ENCODE measurements at places on chromosomes 2 and 18. TPM values are rescaled to one million over a fixed set of nuclear protein-coding genes. Genes with fewer than 3 reads are reported as not detected.
A peak's percentile ranks its signal among the peaks of the same experiment; 100 is the strongest.

- H3K4me1 ChIP-seq = peaks cover 17% of the 10 kb centered on the region
- peaks cover 28% of the 10 kb centered on the region for H3K27me3 ChIP-seq
- DNase-seq = no peak
- no peak overlapping the region for H3K4me3 ChIP-seq
- no peak overlapping the region for H3K27ac ChIP-seq
Observed at GRCh38 chr2:204051476-204051875, 114.9 kb downstream of the ICOS start.

DNA sequence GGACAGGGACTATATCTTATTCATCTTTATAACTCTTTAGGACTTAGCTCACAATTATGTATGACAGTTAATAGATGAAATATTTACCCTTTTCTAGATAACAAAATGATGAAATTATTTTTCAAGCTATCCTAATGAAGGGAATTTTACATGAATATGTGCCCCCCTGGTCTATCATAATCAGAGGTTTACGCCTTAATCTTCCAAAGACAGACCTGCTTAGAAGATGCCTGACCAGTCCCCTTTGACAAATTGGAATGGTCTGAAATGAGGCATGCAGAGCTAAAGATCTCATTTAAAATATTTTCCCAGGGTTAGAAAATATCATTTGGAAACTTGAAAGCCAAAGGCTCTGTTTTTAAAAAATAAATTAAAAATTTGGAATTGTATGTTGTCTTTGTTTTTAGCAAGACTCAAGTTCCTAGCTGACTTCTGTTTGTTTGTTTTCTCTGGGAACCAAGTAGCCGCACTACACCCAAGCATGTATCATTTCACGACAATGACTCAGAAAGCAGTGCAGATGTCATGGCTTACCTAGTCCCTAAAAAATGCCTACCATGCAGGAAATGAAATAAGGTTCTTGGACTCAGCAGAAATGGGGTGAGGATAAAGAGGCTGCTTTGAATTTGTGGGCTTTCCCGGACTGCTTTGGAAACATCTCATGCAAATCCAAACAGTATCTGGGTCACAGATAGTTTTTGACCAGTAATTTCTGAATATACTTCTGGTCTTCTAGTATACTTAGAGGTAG is 162.1 kb downstream of the ZEB2 start:
- no peak for DNase-seq
- no peaks in the 10 kb centered on the region for H3K36me3 ChIP-seq
- no peaks in the 10 kb centered on the region for H3K27me3 ChIP-seq
- peak overlapping the region; percentile 56 for H3K27ac ChIP-seq

DNA sequence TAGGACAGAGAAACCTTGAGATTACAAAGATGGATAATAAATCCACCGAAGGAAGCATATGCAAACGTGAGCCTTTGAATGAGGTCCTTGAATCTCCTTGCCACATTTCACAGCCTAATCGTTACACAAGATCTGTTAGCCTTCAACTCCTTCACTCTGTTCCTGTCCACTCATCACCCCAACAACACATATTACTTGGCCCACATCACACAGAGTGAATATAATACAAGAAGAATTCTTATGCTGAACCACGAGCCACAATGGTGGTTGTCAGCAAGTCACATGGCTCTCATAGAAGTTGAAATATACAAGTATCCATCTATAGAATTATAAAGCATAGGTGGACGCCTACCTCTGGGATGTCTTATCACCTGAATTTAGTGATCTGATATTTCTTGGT is 12.6 kb downstream of the ZBTB7C start:
- DNase-seq = no peak
- no peak overlapping the region for H3K4me3 ChIP-seq
- H3K36me3 ChIP-seq = no peaks in the 10 kb centered on the region
- peaks cover 69% of the 10 kb centered on the region for H3K27me3 ChIP-seq
- H3K4me1 ChIP-seq = peaks cover 3% of the 10 kb centered on the region
- H3K27ac ChIP-seq = no peak overlapping the region

DNA sequence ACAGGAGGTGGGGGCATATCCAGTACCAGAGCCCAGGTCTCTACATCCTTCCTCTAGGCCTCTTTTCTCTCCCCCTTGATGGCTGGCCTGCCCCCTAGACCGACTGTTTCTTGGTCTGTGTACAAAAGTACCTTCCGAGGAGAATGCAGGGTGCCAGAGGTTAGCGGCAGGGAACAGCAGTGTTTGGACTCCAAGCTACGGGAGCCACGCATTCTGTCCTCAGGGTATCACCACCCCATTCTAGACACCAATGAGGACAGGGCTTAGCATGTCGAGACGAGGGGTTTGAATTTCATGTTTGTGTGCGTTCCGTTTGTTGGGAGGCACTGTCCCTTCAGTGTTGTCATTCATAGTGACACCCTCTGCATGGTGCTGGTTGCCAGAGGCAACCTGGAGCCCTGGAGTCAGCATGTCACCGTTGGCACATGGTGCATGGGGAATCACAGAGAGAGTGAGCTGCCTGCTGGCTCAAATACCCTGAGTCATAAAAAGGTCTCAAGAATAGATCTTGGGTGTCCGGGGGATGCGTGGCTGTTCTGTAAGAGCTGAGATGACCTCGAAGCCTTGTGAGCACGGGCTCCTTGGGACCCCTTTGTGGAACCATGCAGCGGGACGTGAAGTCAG is 57.2 kb upstream of the LDLRAD4 start:
- H3K36me3 ChIP-seq = peaks cover 13% of the 10 kb centered on the region
- H3K4me3 ChIP-seq = no peak overlapping the region
- no peaks in the 10 kb centered on the region for H3K4me1 ChIP-seq
- DNase-seq = no peak

GRCh38 chr18:42351455-42351854 is 396.4 kb downstream of the PIK3C3 start:
- H3K27me3 ChIP-seq = no peaks in the 10 kb centered on the region
- no peak overlapping the region for H3K27ac ChIP-seq
- H3K36me3 ChIP-seq = no peaks in the 10 kb centered on the region
- no peak overlapping the region for H3K4me3 ChIP-seq

GRCh38 chr2:1207962-1208510 is 205.2 kb upstream of the TPO start:
- H3K4me3 ChIP-seq = no peak overlapping the region
- H3K27ac ChIP-seq = no peak overlapping the region
- H3K27me3 ChIP-seq = no peaks in the 10 kb centered on the region
- no peaks in the 10 kb centered on the region for H3K4me1 ChIP-seq

GRCh38 chr2:199490049-199490448 is 32.3 kb upstream of the SATB2 start:
- H3K4me1 ChIP-seq = no peaks in the 10 kb centered on the region
- no peak for DNase-seq
- H3K4me3 ChIP-seq = no peak overlapping the region

DNA sequence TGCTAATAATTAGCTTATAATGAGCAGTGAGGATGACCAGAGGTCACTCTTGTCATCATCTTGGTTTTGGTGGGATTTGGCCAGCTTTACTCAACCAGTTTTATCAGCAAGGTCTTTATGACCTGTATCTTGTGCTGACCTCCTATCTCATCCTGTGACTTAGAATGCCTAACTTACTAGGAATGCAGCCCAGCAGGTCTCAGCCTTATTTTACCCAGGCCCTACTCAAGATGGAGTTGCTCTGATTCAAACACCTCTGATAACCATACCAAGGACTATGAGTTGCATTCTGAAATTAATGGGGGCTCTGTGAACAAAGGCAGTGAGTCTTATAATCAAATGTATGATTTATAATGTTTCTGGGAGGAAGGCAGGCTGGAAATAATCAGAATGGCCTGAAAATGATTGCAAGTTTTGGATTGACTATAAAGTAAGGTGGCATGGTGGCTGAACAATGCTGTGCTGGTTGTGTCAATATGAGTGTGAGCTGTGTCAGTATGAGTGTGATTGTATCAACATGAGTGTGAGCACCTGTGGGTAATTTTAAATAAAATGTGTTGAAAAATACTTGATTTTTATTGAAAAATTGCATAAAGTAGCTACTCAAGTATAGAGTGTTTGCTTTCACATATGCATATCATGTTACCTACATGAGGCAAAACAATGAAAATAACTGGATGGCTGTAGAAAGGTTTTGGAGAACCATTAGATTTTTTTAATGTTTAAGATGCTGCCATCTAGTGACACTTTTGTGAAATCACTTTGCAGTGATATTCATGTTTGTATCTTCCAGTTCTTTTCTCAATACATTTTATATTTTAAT is 103.0 kb downstream of the KYNU start:
- DNase-seq = no peak
- no peak overlapping the region for H3K27ac ChIP-seq
- H3K4me3 ChIP-seq = no peak overlapping the region
- no peaks in the 10 kb centered on the region for H3K36me3 ChIP-seq
- H3K4me1 ChIP-seq = no peaks in the 10 kb centered on the region

GRCh38 chr18:63254716-63255399 is 64.7 kb downstream of the BCL2 start:
- peaks cover 61% of the 10 kb centered on the region for H3K4me1 ChIP-seq
- peak overlapping the region; percentile 44 for H3K27ac ChIP-seq
- H3K27me3 ChIP-seq = no peaks in the 10 kb centered on the region
- no peak overlapping the region for H3K4me3 ChIP-seq
- DNase-seq = no peak
- peaks cover 85% of the 10 kb centered on the region for H3K36me3 ChIP-seq

DNA sequence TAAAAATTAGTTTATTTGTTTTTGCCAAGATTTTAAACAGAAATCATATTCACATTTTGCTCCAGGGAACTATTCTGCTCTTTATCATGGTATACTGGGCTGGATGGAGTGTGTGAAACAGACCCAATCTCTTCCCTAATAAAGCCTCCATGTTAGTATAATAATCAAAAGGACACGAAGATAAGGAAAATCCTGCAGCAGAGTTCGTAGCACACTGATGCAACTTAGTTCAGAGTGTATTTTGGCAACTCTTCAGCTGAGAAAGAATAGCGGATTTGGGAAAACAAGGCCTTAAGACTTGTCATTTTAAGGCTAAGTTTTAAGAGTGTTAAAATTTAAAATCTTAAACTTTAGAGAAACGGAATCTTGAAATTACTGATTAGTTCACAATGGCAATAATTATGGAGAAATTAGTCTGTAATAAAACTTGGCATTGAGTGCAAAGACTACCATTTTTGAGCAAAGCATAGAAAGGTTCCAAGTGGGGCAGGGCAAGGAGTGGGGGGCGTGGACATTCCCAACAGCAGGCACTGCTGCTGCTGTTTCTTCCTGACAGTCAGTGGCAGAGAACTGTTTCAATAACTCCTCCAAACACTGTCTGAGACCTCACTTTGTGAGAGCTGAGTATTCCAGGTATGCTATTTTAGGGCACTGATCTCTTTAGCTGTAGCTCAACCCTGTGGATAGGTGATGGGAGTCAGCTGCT is 225.0 kb downstream of the HRH4 start:
- DNase-seq = no peak
- no peak overlapping the region for H3K27ac ChIP-seq
- H3K4me1 ChIP-seq = peaks cover 7% of the 10 kb centered on the region
- H3K36me3 ChIP-seq = peaks cover 3% of the 10 kb centered on the region
- no peaks in the 10 kb centered on the region for H3K27me3 ChIP-seq

DNA sequence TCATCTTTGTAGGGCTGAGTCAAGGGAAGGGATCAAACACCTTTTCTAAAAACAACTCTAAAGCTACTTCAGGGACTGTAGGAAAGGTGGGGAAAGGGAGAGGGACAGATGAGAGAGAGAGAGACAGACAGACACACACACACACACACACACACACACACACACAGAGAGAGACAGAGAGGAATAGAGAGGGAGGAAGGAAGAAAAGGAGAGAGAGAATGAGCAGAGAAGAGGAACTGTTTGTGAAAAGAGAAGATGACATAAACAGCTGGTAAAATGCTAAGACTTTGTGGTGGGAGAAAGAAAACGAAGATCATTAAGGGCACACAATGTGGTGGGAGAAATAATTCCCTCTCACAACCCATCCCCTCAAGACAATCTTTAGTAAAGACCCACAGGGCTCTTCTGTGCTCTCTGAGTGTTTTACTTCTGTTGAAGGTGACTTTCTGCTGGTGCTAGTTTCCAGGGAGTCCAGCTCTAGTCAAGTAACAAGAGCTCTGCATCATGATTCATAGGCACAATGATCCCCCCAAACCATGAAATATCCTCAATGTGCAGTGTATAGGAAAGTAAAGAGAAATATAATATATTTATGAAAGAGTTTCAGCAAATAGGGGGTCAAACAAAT is 77.2 kb upstream of the STK17B start:
- no peak for DNase-seq
- H3K27me3 ChIP-seq = no peaks in the 10 kb centered on the region
- no peaks in the 10 kb centered on the region for H3K36me3 ChIP-seq

GRCh38 chr2:217919204-217919603 is 83.6 kb downstream of the TNS1 start:
- no peaks in the 10 kb centered on the region for H3K4me1 ChIP-seq
- H3K4me3 ChIP-seq = no peak overlapping the region
- no peaks in the 10 kb centered on the region for H3K27me3 ChIP-seq
- no peak for DNase-seq
- no peaks in the 10 kb centered on the region for H3K36me3 ChIP-seq

GRCh38 chr2:179605341-179605740 is 256.1 kb downstream of the ZNF385B start:
- no peaks in the 10 kb centered on the region for H3K27me3 ChIP-seq
- H3K27ac ChIP-seq = no peak overlapping the region
- no peak for DNase-seq
- H3K4me1 ChIP-seq = no peaks in the 10 kb centered on the region
- H3K36me3 ChIP-seq = no peaks in the 10 kb centered on the region

- no peak overlapping the region for H3K27ac ChIP-seq
- no peak overlapping the region for H3K4me3 ChIP-seq
- no peaks in the 10 kb centered on the region for H3K36me3 ChIP-seq
- no peaks in the 10 kb centered on the region for H3K27me3 ChIP-seq
- no peak for DNase-seq
Observed at GRCh38 chr18:28045176-28045810, 131.6 kb downstream of the CDH2 start.

- peak; percentile 27 for DNase-seq
- peak overlapping the region; percentile 90 for H3K27ac ChIP-seq
- H3K4me3 ChIP-seq = peak overlapping the region; percentile 93
- H3K27me3 ChIP-seq = no peaks in the 10 kb centered on the region
- peaks cover 34% of the 10 kb centered on the region for H3K4me1 ChIP-seq
Observed at GRCh38 chr2:3575534-3576262, 638 bp downstream of the RPS7 start.

DNA sequence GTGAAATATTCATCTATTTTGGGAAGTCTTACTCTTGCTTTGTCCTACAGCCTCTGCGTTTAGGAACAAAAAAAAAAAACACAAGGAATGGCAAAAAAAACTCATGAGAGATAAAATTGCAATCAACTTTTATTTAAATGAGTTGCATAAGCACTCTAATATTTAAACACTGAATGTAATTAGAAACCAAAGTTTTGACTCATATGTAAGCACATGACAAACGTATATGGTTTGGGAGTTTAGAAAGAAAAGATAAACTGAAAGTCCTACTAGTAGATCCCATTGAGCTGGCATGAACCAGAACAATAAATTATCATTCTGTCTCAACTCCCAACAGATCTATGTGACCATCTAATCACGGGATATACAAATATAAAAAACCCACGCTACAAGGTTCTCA is 44.8 kb downstream of the REV1 start:
- no peak overlapping the region for H3K27ac ChIP-seq
- peaks cover 27% of the 10 kb centered on the region for H3K36me3 ChIP-seq
- peaks cover 14% of the 10 kb centered on the region for H3K4me1 ChIP-seq
- no peak overlapping the region for H3K4me3 ChIP-seq
- no peak for DNase-seq
- no peaks in the 10 kb centered on the region for H3K27me3 ChIP-seq

- no peaks in the 10 kb centered on the region for H3K36me3 ChIP-seq
- H3K4me1 ChIP-seq = peaks cover 12% of the 10 kb centered on the region
- H3K4me3 ChIP-seq = peak within 1 kb of the TSS; percentile 94
Observed at GRCh38 chr2:170770008-170770605, at the start of gene ERICH2. Gene ERICH2 (plus strand): TSS chr2:170770378. CDS start chr2:170770682, 304 bp downstream.

Gene HOXD11
- total RNA-seq = not detected

Gene RAB6C
- total RNA-seq = not detected

Gene SLC9A4
- total RNA-seq = 0.09 TPM

Gene IL36RN
- not detected for total RNA-seq

Gene ACMSD
- not detected for total RNA-seq

Measured in activated T-helper 2 cell treated with anti-CD3 and anti-CD28 coated beads, Interferon-gamma antibody, Interleukin-2, Interleukin-4, amounts not matched to agents 10 μg/mL and 5 μg/mL and 100 μg/mL, durations not matched to agents 14 hours and 24 hours and 36 hours (primary cell).